Heart left ventricle (tissue), 16 donors: ENCODE measurements at places on chromosomes 1 and 21. TPM values are rescaled to one million over a fixed set of nuclear protein-coding genes. Genes with fewer than 3 reads are reported as not detected.
A peak's percentile ranks its signal among the peaks of the same experiment; 100 is the strongest.

Gene KRTAP6-3
- total RNA-seq: not detected

DNA sequence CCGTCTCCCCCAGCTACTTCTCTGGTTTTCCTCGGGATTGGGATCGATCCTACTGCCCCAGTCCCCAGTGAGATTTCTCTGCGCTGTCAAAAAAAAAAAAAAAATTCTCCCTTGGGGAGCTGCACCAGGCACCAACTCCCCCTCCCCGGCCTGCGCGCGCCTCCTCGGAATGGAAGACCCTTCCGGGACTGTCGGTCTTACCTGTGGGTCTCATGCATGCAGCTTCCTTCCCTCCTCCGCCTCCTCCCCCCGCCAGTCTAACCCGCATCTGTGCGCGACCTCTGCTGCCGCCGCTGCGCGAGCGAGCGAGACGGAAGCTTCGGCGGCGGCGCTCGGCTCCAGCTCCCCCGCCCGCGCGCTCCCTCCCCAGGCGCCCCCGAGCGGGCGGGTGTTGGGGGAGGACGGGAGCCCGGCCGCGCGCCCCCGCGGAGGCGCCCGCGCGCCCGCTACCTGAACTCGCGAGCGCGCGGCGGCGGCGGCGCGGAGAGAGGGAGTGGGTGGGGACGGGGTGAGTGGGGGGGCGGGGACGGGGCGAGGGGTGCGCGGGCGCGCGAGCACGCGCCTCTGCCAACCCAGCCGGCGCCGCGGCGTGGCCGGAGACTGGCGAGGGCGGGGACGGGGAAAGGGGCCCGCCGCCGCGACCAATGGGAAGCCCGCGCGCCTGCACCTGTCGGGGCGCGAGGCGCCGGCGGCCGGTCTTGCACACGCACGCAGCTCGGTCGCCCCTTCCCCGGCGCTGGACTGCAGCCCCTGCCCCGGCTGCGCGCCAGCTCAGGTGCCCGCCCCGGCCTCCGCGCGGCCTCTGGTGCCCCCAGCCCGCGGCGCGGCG, at the start of gene SUSD4:
Gene SUSD4 (minus strand): TSS at position 321 of the 829 bp plus-strand sequence. CDS start 751 bp downstream, outside the sequence.
- H3K27ac ChIP-seq: no peak within 1 kb of the TSS
- peak; percentile 67 for DNase-seq
- H3K4me3 ChIP-seq: peak within 1 kb of the TSS; percentile 62
- no peaks in the 10 kb centered on the region for H3K36me3 ChIP-seq

Gene TPTE
- total RNA-seq: not detected

DNA sequence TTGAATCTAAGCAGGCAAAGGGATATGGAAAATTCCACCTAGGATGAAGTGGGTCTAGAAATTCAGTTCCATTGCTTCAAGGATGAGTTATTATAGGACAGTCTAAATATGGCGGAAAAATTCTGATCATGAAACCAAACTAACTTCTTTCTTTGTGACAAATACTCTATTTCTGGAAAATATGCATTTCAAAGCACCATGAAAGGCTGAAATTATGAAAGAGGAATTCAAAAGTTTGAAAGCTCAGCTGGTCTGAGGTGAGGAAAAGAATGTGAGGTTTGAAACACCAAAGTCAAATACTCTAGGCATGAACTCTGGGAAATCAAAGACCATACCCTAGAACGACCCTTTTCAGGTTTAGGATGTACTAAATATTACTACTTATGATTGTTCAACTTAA, 36.4 kb upstream of the COL11A1 start:
- no peaks in the 10 kb centered on the region for H3K4me1 ChIP-seq
- no peak for DNase-seq
- H3K4me3 ChIP-seq: no peak overlapping the region
- H3K27ac ChIP-seq: no peak overlapping the region
- H3K36me3 ChIP-seq: no peaks in the 10 kb centered on the region
- no peaks in the 10 kb centered on the region for H3K27me3 ChIP-seq

Gene IL23R
- not detected for total RNA-seq

Gene TRAF3IP3
- 0.60 TPM for total RNA-seq

Gene CFAP141
- not detected for total RNA-seq

DNA sequence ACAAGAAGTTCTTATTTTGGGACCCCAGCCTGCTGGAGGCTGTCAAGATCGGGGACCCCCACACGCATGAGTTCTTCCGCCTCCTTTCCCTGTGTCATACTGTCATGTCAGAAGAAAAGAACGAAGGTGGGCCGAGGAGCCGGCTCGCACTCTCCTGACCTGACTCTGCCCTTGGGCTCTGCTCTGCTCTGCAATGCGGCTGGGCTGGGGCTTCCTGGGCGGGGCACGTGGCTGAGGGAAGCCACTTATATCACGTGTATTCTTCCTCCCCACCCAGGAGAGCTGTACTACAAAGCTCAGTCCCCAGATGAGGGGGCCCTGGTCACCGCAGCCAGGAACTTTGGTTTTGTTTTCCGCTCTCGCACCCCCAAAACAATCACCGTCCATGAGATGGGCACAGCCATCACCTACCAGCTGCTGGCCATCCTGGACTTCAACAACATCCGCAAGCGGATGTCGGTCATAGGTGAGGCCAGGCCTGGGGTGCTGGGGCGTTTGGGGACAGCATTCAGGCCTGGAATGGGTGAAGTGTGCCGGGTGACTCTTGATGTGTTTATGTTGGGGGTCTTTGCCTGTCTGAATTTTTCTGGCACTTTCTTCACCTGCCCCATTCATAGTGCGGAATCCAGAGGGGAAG, 17.6 kb downstream of the ATP8B2 start:
- peaks cover 99% of the 10 kb centered on the region for H3K36me3 ChIP-seq
- H3K27ac ChIP-seq: peak overlapping the region; percentile 84
- no peak for DNase-seq
- H3K4me1 ChIP-seq: no peaks in the 10 kb centered on the region

DNA sequence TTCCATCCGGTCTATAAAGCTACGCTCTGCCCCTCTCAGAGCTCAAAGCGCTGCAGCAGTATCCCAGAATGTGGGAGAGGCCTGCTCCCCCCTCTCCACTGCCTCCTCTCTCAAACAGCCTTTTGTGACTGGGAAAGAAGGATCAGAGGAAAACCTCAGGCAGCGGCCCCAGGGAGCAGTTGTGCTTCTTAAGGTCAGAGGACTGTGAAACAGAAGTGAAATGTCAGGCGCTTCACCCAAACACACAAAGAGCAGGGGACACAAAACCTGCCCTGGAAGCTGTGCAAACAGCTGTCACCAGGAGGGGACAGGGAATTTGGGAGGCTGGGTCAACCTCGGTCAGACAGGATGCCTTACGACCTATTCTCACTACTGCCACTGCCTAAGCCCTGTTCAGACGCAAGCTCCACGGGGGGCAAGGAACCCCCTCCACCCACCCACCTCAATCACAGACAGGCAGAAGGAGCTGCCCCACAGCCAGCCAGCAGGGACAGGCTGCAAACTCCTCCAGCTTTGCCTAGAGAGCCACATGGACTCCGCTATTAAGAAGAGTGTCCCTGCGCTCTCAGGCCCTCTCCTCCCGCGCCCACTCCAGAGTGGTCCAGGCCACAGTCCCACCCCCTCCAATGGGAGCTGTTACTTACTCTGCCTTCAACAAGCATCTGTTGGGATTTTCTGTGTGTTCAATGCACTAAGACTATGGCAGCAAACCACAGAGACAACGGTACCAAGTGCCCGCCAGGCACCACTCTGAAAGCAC, 14.6 kb downstream of the SSBP3 start:
- peak; percentile 40 for DNase-seq
- H3K36me3 ChIP-seq: no peaks in the 10 kb centered on the region
- H3K4me3 ChIP-seq: no peak overlapping the region

Gene SPRR4
- not detected for total RNA-seq

GRCh38 chr1:84936116-84936810, 43.3 kb upstream of the LPAR3 start:
- H3K4me1 ChIP-seq: no peaks in the 10 kb centered on the region
- no peak for DNase-seq
- no peaks in the 10 kb centered on the region for H3K27me3 ChIP-seq
- H3K27ac ChIP-seq: no peak overlapping the region
- no peak overlapping the region for H3K4me3 ChIP-seq
- no peaks in the 10 kb centered on the region for H3K36me3 ChIP-seq

Gene PDE4B
- total RNA-seq: 71.9 TPM

GRCh38 chr1:39720094-39720999, 18.3 kb upstream of the PPIE start:
- H3K4me1 ChIP-seq: no peaks in the 10 kb centered on the region
- H3K27me3 ChIP-seq: peaks cover 26% of the 10 kb centered on the region
- no peaks in the 10 kb centered on the region for H3K36me3 ChIP-seq
- no peak for DNase-seq
- H3K27ac ChIP-seq: no peak overlapping the region

DNA sequence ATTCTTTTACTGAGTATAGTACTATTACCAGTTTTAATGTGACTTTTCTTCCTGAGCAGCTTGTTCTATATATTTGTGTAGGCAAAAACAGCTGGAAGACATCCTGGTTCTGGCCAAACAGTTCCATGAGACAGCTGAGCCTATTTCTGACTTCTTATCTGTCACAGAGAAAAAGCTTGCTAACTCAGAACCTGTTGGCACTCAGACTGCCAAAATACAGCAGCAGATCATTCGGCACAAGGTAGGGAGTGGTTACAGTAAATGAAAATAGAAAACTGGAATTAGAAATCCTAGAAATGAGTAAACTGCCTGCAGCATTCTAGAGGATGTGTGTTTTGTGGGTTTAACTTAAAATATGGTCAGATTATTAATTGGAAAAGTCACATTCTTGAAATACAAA, 64.1 kb upstream of the BMP8A start:
- H3K27me3 ChIP-seq: no peaks in the 10 kb centered on the region
- H3K4me1 ChIP-seq: peaks cover 30% of the 10 kb centered on the region
- no peak overlapping the region for H3K4me3 ChIP-seq
- H3K27ac ChIP-seq: no peak overlapping the region
- H3K36me3 ChIP-seq: peaks cover 16% of the 10 kb centered on the region
- no peak for DNase-seq

DNA sequence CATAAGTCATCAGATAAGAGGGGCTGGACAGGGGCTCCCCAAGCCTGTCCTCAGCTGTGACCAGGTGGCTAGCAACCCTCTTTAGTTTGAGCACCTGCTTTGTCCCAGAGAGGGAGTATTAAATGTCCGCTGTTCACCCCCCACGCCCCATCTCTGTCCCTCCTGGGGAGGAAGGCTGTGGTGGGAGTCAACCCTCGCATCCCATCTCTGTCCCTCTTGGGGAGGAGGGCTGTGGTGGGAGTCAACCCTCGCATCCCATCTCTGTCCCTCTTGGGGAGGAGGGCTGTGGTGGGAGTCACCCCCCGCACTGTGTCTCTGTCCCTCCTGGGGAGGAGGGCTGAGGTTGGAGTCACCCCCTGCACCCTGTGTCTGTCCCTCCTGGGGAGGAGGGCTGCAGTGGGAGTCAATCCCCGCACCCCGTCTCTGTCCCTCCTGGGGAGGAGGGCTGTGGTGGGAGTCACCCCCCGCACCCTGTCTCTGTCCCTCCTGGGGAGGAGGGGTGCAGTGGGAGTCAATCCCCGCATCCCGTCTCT, 72.6 kb upstream of the ABCG1 start:
- no peaks in the 10 kb centered on the region for H3K4me1 ChIP-seq
- no peaks in the 10 kb centered on the region for H3K27me3 ChIP-seq
- DNase-seq: no peak
- H3K27ac ChIP-seq: no peak overlapping the region
- no peaks in the 10 kb centered on the region for H3K36me3 ChIP-seq
- H3K4me3 ChIP-seq: no peak overlapping the region

Gene HEYL
- 13.9 TPM for total RNA-seq

- no peak overlapping the region for H3K4me3 ChIP-seq
- no peak overlapping the region for H3K27ac ChIP-seq
- H3K27me3 ChIP-seq: no peaks in the 10 kb centered on the region
These were observed 8.5 kb upstream of the PTPN7 start for GRCh38 chr1:202168861-202169260.

DNA sequence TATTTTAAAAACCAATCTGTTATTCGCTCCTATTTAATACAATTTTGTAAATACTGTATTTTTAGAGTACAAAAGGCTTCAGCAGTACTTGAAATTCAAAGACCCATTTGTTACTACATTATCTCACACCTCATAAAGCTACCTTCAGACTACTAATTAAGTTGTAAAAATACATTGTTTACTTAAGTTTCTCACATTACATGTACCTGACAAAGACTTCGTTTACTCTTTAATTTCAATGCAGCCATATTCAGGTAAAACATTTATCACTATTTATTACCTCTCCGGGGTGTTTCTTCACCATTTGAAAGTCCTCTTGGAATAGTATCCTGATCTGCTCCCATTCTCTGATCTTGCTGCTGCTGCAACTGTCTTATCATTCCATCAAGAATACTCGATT, 55.2 kb downstream of the BRWD1 start:
- peaks cover 92% of the 10 kb centered on the region for H3K36me3 ChIP-seq
- H3K4me3 ChIP-seq: no peak overlapping the region
- H3K27ac ChIP-seq: no peak overlapping the region

DNA sequence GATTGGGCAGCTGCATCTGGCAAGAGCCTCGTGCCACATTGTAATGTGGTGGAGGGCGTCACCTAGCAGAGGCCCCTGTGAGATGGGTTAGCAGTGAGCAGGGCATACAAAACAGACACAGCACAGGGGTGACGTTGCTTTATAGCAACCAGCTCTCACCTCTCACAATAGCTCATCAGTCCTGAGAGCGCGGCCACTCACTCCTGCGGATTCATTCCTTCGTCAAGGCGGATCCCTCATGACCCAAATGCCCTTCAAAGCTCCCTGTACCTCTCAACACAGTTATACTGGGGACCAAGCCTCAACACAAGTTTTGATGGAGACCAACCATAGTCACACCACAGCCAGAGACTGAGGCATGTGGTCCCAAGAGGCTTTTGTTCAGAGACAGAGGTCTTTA, 22.9 kb downstream of the SLC37A1 start:
- DNase-seq: no peak
- no peak overlapping the region for H3K4me3 ChIP-seq
- no peak overlapping the region for H3K27ac ChIP-seq

DNA sequence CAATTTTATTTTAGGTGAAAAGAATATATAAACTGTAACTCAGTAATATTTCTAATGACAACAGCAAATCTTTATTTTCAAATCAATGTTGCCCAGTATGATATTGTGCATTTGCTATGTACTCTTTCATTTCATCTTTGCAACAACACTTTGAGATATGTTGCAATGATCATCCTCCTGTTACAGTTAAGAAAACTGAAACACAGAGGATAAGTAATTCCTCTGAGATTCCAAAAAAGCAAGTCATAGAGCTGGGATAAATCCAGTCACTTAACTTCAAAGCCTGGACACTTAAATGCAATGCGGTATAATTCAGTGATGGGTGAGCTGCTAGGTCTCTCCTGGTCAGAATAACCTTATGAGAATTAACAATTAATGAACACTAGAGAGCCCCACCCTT, 48.6 kb upstream of the EXO1 start:
- no peak for DNase-seq
- H3K4me3 ChIP-seq: no peak overlapping the region
- H3K27ac ChIP-seq: no peak overlapping the region
- H3K27me3 ChIP-seq: no peaks in the 10 kb centered on the region
- H3K4me1 ChIP-seq: no peaks in the 10 kb centered on the region

Gene CCDC27
- total RNA-seq: not detected

Gene PRAMEF14
- total RNA-seq: not detected

GRCh38 chr1:60044881-60045280, 28.7 kb downstream of the C1orf87 start:
- DNase-seq: no peak
- no peaks in the 10 kb centered on the region for H3K4me1 ChIP-seq
- H3K27ac ChIP-seq: no peak overlapping the region
- H3K4me3 ChIP-seq: no peak overlapping the region
- no peaks in the 10 kb centered on the region for H3K27me3 ChIP-seq
